ENCODE measurements at places on chromosomes 1 and 21. TPM values are rescaled to one million over a fixed set of nuclear protein-coding genes. Genes with fewer than 3 reads are reported as not detected.
A peak's percentile ranks its signal among the peaks of the same experiment; 100 is the strongest.

- H3K4me1 ChIP-seq: no peaks in the 10 kb centered on the region
Observed at GRCh38 chr1:159084867-159085266, 8.3 kb upstream of the AIM2 start.

PADI3 gene
- total RNA-seq: not detected

DNA sequence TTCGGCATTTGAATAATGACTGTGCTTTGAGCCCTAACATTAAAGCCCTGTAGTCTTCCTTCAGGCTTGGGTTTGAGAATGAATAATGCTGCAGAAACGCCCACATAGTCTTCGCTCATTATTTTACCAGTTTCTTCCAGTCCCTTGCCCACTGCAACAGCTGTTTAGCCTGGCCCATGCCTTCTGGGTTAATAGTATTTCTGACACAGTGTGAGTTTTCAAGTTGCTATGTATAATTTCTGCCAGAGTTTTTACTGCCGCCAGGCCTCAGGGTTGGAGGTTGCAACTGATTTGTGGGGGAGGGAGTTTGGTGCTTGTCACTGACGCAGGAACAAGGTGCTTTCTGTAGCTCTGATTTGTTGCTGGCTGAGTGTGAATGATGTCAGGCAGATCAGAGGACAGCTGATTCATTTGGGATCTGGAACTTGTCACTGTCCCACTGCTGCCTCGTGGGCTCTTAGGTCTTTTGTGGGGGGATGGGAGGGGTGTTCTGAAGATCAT, 109.8 kb downstream of the MAST2 start:
- DNase-seq: peak; percentile 50
- H3K36me3 ChIP-seq: peaks cover 8% of the 10 kb centered on the region
- peaks cover 41% of the 10 kb centered on the region for H3K4me1 ChIP-seq
- H3K4me3 ChIP-seq: peak overlapping the region; percentile 58

GRCh38 chr1:157088607-157089006, 11.0 kb downstream of the ETV3L start:
- H3K36me3 ChIP-seq: no peaks in the 10 kb centered on the region
- no peak overlapping the region for H3K4me3 ChIP-seq
- peaks cover 16% of the 10 kb centered on the region for H3K4me1 ChIP-seq
- H3K27me3 ChIP-seq: peaks cover 4% of the 10 kb centered on the region
- no peak for DNase-seq

AMY1A gene
- not detected for total RNA-seq

DNA sequence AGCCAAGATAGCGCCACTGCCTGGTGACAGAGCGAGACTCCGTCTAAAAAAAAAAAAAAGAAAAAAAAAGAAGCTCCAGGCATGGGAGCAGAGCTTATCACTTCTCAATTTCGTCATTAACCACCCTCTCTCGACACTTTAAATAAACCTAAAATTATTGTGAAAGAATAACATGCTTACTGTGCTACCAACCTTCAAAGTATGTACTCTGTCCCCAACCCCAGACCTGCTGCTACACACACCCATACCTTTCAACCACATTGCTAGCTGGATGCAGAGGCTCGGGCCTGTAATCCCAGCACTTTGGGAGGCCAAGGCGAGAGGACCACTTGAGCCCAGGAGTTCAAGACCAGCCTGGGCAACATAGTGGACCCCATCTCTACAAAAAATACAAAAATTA, 38.7 kb downstream of the GNPAT start:
- H3K4me3 ChIP-seq: no peak overlapping the region
- DNase-seq: no peak
- H3K36me3 ChIP-seq: peaks cover 29% of the 10 kb centered on the region
- H3K27ac ChIP-seq: no peak overlapping the region
- H3K4me1 ChIP-seq: peaks cover 33% of the 10 kb centered on the region
- no peaks in the 10 kb centered on the region for H3K27me3 ChIP-seq

GRCh38 chr1:166378805-166379204, 212.0 kb upstream of the FAM78B start:
- H3K27me3 ChIP-seq: no peaks in the 10 kb centered on the region
- DNase-seq: no peak
- peak overlapping the region; percentile 66 for H3K27ac ChIP-seq
- H3K36me3 ChIP-seq: no peaks in the 10 kb centered on the region
- no peak overlapping the region for H3K4me3 ChIP-seq

HIVEP3 gene
- total RNA-seq: 5.7 TPM

DNA sequence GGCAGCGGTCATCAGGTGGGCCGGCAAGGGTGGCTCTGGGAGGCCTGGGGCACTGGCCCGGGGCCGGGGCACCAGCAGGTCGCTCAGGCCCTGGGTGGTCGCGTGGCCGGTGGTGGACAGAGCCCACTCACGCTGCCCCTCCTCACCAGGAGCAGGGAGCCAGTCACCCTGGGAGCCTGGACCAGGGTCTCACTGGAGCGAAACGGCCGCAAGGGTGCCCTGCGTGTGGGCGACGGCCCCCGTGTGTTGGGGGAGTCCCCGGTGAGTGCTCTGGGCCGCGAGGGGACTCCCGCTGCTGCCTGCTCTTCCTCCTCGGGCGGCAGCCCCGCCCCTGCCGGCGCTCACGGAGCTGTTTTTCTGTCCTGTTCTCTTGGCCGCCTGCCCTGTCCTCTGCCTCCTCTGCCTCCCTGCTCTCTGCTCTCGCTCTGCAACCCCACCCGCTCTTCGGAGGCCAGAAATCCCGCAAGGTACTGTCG, 23.5 kb downstream of the RNF223 start:
- peak; percentile 63 for DNase-seq
- H3K36me3 ChIP-seq: peaks cover 50% of the 10 kb centered on the region
- no peaks in the 10 kb centered on the region for H3K27me3 ChIP-seq
- H3K4me3 ChIP-seq: peak overlapping the region; percentile 45
- H3K27ac ChIP-seq: no peak overlapping the region

GRCh38 chr1:155103325-155103724, 24.4 kb upstream of the EFNA1 start:
- no peak for DNase-seq
- no peaks in the 10 kb centered on the region for H3K36me3 ChIP-seq
- H3K27me3 ChIP-seq: no peaks in the 10 kb centered on the region
- no peak overlapping the region for H3K4me3 ChIP-seq

GPR3 gene
- total RNA-seq: 0.16 TPM

DNA sequence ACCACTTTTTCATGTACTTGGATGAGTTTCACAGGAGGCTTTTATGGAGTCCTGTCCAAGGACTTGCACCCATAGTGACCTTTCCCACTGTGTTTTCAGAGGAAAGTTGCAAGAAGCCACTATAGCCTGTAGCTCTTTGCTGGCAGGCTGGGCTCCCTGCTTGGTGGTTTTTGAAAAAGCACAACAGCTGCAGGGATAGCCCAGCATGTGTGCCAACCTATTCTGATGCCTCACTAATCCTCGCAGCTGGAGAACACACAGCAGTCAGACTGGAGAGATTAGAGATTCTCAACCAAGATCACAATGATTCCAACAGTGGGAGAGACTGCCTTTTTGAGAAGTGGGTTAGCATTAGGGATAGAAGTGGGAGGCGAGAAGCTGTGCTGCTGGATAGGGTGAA, 24.1 kb upstream of the ARHGEF11 start:
- H3K27ac ChIP-seq: no peak overlapping the region
- H3K4me3 ChIP-seq: no peak overlapping the region
- peaks cover 9% of the 10 kb centered on the region for H3K4me1 ChIP-seq
- peaks cover 38% of the 10 kb centered on the region for H3K27me3 ChIP-seq
- no peaks in the 10 kb centered on the region for H3K36me3 ChIP-seq

GRCh38 chr1:77888081-77888780, at the start of gene NEXN:
Gene NEXN (plus strand): TSS chr1:77888624. CDS start chr1:77916107, 27,483 bp downstream.
- H3K36me3 ChIP-seq: peaks cover 14% of the 10 kb centered on the region
- peak; percentile 90 for DNase-seq
- H3K27me3 ChIP-seq: no peaks in the 10 kb centered on the region
- H3K27ac ChIP-seq: peak within 1 kb of the TSS; percentile 98
- H3K4me1 ChIP-seq: peaks cover 31% of the 10 kb centered on the region

LCA5L gene
- total RNA-seq: 0.80 TPM

GRCh38 chr1:31910933-31911332, 27.2 kb downstream of the PTP4A2 start:
- no peak for DNase-seq
- no peaks in the 10 kb centered on the region for H3K27me3 ChIP-seq
- H3K36me3 ChIP-seq: peaks cover 84% of the 10 kb centered on the region

- H3K4me3 ChIP-seq: no peak overlapping the region
- no peaks in the 10 kb centered on the region for H3K36me3 ChIP-seq
- DNase-seq: no peak
- H3K27ac ChIP-seq: no peak overlapping the region
Observed at GRCh38 chr1:76843821-76844464, 23.3 kb upstream of the ST6GALNAC5 start.

DNA sequence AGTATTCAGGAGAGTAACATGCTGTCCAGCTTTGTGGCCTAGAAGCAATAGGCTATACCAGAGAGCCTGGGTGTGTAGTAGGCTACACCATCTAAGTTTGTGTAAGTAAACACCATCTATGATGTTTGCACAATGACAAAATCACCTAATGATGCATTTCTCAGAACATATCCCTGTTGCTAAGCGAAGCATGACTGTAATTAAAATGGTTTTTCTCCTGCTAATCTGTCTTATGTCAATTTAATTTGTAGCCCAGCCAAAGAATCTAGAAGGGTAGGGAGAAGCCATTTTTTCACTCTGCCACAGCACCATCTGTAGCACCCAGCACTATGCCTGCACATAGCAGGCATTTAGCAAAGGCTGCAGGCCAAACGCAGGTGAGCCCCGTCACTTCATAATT, 2.0 kb upstream of the TTC24 start:
- no peaks in the 10 kb centered on the region for H3K27me3 ChIP-seq
- H3K4me1 ChIP-seq: no peaks in the 10 kb centered on the region
- DNase-seq: no peak
- no peak overlapping the region for H3K27ac ChIP-seq
- no peak overlapping the region for H3K4me3 ChIP-seq

DNA sequence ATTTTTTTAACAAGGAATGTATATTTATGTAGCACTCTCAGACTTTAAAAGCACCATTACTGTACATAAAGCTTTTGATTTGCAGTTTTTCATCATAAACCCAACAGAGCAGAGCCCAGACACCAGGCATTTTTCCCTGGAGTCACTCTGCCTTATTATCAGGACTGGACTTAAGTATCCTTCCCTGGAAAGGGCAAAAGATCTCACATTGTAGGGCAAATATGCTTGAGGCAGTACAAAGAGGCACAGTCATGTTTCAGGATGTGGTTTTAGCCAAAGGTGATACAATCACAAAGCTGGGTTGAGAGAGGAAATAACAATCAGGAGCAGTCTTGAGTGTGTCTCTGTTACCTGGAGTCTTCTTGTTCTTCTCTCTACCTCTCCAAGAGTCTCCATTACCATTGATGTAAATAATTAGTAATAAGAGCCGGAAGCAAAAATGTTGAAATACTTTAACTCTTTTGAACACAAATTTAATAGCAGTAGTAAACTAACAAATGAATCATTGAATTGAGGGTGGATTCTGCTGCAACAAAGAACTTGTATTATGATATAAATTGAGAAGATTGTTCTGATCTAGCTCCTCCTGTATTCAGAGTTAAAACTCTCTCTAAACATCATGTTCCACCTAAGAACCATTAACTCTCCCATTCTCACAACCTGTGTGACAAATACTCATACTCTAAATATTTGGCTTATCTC, 160.5 kb downstream of the LTN1 start:
- no peak overlapping the region for H3K4me3 ChIP-seq
- peaks cover 4% of the 10 kb centered on the region for H3K4me1 ChIP-seq
- no peak for DNase-seq
- H3K27ac ChIP-seq: no peak overlapping the region
- no peaks in the 10 kb centered on the region for H3K36me3 ChIP-seq

- no peaks in the 10 kb centered on the region for H3K27me3 ChIP-seq
- H3K36me3 ChIP-seq: peaks cover 8% of the 10 kb centered on the region
- H3K4me3 ChIP-seq: no peak overlapping the region
- no peak for DNase-seq
Observed at GRCh38 chr1:74468982-74469603, 43.3 kb downstream of the LRRC53 start.

TPTE gene
- not detected for total RNA-seq

SPATA6 gene
- total RNA-seq: 9.3 TPM

- H3K27me3 ChIP-seq: no peaks in the 10 kb centered on the region
- H3K4me3 ChIP-seq: no peak overlapping the region
- no peaks in the 10 kb centered on the region for H3K36me3 ChIP-seq
- H3K4me1 ChIP-seq: no peaks in the 10 kb centered on the region
- DNase-seq: no peak
Observed at GRCh38 chr21:21897275-21897883, 899.2 kb downstream of the NCAM2 start.
